Effector memory CD8-positive, alpha-beta T cell (primary cell): ENCODE measurements at places on chromosomes 1 and 21.

GRCh38 chr1:113226148-113226547, 153.2 kb downstream of the LRIG2 start:
- H3K27ac ChIP-seq, result no peak overlapping the region
- peaks cover 35% of the 10 kb centered on the region for H3K27me3 ChIP-seq
- no peaks in the 10 kb centered on the region for H3K36me3 ChIP-seq
- no peak overlapping the region for H3K4me3 ChIP-seq

- no peak for DNase-seq
- H3K27me3 ChIP-seq, result peaks cover 41% of the 10 kb centered on the region
- H3K27ac ChIP-seq, result no peak overlapping the region
- H3K36me3 ChIP-seq, result no peaks in the 10 kb centered on the region
These were observed 18.0 kb upstream of the LCE2D start for GRCh38 chr1:152645146-152645545.

GRCh38 chr1:158813164-158813563, 18.0 kb upstream of the MNDA start:
- peaks cover 8% of the 10 kb centered on the region for H3K27me3 ChIP-seq
- DNase-seq, result no peak
- peaks cover 3% of the 10 kb centered on the region for H3K4me1 ChIP-seq
- no peak overlapping the region for H3K4me3 ChIP-seq
- H3K36me3 ChIP-seq, result peaks cover 2% of the 10 kb centered on the region

DNA sequence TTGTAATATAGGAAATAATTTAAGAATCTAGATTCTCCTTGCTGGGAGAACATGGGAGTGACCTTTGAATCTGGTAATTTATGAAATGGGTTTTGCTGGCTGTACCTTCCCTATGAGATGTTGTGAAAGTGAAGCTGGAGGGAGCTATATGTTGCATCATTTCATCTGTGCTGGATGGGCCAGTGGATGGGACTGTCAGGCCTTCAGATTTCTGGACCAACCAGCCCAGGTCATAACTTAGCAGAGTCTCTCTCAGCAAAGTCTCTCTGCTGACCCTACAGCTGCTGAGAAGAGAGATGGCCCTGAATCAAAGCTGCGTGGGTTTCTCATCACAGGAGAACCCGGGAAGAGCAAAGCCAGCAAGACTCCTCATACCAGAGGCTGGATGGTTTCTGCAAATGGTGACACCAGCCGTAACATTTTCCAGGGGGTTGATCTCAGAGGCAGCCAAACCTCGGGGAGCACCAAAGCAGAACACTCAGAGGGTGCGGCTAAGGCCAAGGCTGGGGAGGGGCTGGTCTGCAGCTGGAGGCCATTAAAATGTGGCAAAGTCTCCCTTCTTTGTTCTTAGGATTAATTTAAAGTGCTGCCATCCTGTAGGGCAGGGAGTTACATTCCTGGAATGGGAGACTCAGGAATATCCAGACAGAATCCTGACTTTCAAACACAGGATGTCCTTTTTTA, 18.2 kb upstream of the PTGFRN start:
- no peaks in the 10 kb centered on the region for H3K36me3 ChIP-seq
- H3K4me3 ChIP-seq, result no peak overlapping the region
- no peaks in the 10 kb centered on the region for H3K4me1 ChIP-seq
- H3K27ac ChIP-seq, result no peak overlapping the region
- DNase-seq, result no peak
- H3K27me3 ChIP-seq, result peaks cover 45% of the 10 kb centered on the region

DNA sequence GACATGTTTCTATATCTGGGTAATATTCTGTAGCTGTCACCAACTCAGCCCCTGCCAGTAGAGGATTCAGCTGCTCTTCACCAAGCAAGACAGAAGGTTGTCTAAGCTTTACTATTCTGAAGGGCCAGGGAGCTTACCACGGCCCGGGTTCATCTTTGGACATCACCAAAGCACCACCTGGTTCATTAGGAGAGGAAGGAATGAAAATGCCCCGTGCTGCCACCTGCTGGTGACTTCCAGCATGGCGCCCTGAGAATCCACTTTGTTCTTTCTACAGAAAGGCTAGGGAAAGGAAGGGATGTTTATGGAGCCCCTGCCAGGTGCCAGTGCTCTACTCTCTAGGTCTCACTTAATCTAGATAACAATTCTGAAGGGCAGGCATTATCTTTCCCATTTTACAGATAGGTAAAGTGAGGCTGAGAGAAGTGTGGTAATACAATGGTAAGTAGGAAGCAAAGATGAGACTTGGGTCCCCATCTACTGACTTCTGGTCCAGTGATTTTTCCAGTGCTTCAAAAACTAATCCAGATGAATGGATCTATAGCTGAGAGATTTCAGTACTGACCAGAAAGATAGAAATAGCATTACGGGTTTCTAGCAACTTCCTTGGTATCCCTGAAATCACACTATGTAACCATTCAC, 79.5 kb downstream of the BEND5 start:
- no peak overlapping the region for H3K27ac ChIP-seq
- peak; percentile 14 for DNase-seq
- peaks cover 25% of the 10 kb centered on the region for H3K27me3 ChIP-seq
- H3K4me3 ChIP-seq, result no peak overlapping the region

DNA sequence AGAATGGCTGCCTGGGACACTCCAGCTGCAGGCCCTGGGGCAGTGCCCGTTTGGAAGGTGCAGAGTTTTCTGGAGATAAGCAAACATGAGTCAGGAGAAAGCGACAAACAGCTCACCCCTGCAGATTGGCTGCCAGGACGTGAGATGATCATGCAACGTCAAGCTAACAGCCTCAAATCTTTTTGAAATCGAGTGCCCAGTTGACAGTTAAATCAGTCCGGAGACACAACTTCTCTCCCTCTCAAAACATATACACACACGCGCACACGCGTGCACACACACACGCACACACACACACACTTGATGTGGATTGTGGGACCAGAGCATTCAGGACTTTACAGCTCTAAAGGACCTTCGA, 49.4 kb downstream of the TENT5C start:
- H3K36me3 ChIP-seq, result peaks cover 29% of the 10 kb centered on the region
- peaks cover 86% of the 10 kb centered on the region for H3K4me1 ChIP-seq
- H3K27me3 ChIP-seq, result no peaks in the 10 kb centered on the region
- peak overlapping the region; percentile 97 for H3K27ac ChIP-seq

DNA sequence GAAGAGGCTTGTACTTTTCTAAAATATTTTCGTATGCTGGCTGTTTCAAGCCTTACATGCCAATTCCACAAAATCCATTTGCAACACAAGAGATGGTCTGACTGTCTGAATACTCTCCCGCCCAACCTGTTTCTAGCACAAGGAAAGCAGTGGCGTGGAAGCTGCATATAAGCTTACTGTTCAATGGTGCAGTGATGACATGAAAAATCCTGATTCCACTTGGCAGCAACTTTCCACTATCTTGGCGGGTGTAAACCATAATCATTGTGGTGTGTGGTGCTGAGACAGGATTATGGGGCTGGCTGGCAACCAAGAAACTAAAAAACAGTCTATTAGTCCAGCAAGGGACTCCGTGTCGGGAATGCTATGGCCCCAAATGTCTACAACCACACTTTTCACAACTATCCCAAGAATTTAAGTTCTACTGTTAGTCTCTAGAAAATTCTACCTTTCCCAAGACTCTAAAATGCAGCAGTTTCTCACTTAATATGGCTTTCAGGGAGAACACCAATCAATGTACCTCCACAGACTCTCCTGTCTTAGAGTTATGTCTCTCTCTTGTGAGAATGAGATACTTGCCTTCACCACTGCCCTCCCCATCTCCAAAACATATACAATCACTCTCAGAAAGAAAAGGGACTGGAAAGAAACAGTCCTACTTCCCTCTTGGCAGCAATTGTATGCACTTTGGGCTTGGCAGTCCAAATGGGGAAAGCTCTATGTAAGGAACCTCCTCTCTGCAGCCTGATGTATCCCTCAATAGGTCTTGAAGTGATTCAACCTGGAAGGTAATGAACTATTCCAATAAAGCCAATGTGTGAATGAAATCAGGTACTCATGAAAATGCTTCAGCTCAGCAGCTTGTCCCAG, 9.5 kb downstream of the COLGALT2 start:
- H3K4me3 ChIP-seq, result no peak overlapping the region
- H3K27me3 ChIP-seq, result no peaks in the 10 kb centered on the region
- no peak overlapping the region for H3K27ac ChIP-seq
- no peaks in the 10 kb centered on the region for H3K36me3 ChIP-seq
- no peak for DNase-seq

DNA sequence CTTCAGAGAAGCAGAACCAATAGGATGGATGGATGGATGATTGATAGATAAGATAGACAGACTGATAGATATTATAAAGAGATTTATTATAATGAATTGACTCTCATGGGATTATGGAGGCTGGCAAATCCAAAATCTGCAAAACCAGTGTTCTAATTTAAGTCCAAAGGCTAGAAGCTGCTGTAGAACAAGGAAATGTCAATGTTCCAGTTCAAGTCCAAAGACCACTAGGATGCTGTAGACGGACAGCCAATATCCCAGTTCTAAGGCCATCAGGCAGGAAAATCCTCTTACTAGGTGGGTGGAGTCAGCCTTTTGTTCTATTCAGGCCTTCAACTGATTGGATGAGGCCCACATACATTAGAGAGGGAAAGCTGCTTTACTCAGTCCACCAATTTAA, 4.1 kb upstream of the SLC44A3 start:
- H3K27me3 ChIP-seq, result peaks cover 40% of the 10 kb centered on the region
- DNase-seq, result no peak
- H3K4me1 ChIP-seq, result no peaks in the 10 kb centered on the region
- no peak overlapping the region for H3K27ac ChIP-seq
- no peak overlapping the region for H3K4me3 ChIP-seq

DNA sequence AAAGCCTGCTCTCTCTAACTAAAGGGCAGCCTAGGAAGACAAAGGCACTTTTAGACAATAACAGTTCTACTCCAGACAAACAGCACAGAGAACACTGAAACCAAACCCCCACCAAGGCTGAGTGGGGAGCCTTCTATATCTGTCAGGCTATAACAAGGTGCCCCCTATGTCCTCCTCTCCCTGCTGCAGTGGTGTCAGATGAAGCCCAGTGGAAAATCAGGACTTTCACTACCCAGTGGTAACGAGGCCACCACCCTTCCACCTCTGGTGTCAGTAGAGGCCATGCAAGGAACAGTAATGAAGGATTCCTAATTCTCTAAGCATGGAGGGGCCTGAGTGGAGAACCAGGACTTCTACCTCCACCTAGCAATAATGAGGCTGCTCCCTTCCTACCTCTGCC, 83.7 kb downstream of the ZSWIM5 start:
- H3K36me3 ChIP-seq, result no peaks in the 10 kb centered on the region
- DNase-seq, result no peak
- H3K27me3 ChIP-seq, result no peaks in the 10 kb centered on the region
- H3K4me3 ChIP-seq, result peak overlapping the region; percentile 2
- H3K27ac ChIP-seq, result no peak overlapping the region

DNA sequence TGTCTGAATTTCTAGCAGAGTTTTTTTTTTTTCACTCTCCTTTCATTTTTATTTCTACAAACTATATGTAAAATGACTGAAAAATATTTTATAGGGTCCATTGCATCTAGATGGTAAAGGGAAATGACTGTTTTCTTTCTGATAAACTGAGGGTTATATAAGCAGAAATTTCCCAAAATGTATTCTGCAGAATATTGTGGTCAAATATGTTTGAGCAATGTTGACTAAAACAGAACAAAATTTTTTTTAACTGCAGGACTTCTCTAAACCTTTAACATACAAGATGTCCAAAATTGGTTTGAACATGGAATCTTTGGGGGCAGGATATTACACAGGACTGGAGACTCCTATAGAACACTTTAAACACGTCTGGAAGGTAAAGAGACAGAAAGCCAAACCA, 190.5 kb downstream of the TOMM20 start:
- no peak overlapping the region for H3K27ac ChIP-seq
- no peaks in the 10 kb centered on the region for H3K4me1 ChIP-seq
- H3K36me3 ChIP-seq, result no peaks in the 10 kb centered on the region
- no peak for DNase-seq
- H3K4me3 ChIP-seq, result no peak overlapping the region

DNA sequence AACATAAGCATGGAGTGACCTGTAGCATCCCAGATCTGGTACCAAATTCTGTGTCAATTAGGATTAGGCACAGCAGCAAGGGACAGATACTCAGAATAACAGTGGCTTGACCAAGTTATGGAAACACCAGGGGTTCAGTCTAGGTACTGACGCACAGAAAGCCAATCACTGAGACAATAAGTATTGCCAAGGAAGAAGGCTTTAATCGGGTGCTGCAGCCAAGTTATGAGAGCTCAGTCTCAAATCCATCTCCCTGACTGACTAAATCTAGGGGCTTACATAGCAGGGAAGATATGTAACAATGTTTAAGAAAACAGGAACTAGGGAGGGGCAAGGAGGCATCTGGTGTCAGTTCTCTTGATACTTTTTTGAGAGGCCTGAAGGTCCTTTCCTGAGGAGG, 39.6 kb upstream of the CTBS start:
- H3K36me3 ChIP-seq, result no peaks in the 10 kb centered on the region
- H3K4me1 ChIP-seq, result no peaks in the 10 kb centered on the region
- peaks cover 8% of the 10 kb centered on the region for H3K27me3 ChIP-seq
- no peak overlapping the region for H3K27ac ChIP-seq

GRCh38 chr1:99661780-99662179, 15.9 kb downstream of the PALMD start:
- DNase-seq, result no peak
- H3K36me3 ChIP-seq, result no peaks in the 10 kb centered on the region
- no peak overlapping the region for H3K4me3 ChIP-seq
- H3K27ac ChIP-seq, result no peak overlapping the region
- no peaks in the 10 kb centered on the region for H3K4me1 ChIP-seq

DNA sequence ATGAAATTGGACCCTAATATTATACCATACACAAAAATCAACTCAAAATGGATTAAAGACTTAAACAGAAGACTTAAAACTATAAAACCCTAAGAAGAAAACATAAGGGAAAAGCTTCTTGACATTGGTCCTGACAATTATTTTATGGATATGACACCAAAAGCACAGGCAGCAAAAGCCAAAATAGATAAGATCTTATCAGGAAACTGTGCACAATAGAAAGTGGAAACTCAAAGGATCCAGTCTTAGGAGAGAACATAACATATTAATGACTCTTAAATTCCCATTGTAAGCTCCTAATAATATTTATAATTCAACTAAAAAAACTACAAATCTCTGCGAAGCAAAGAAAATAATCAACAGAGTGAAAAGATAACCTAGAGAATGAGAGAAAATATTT, 39.8 kb downstream of the RGS13 start:
- H3K4me1 ChIP-seq, result no peaks in the 10 kb centered on the region
- H3K4me3 ChIP-seq, result no peak overlapping the region
- no peak for DNase-seq
- H3K27me3 ChIP-seq, result peaks cover 9% of the 10 kb centered on the region
- no peak overlapping the region for H3K27ac ChIP-seq

- H3K27ac ChIP-seq, result peak overlapping the region; percentile 88
- DNase-seq, result no peak
- peaks cover 82% of the 10 kb centered on the region for H3K4me1 ChIP-seq
- no peaks in the 10 kb centered on the region for H3K27me3 ChIP-seq
- H3K4me3 ChIP-seq, result peak overlapping the region; percentile 73
- H3K36me3 ChIP-seq, result peaks cover 7% of the 10 kb centered on the region
These were observed 4.1 kb downstream of the CD84 start for GRCh38 chr1:160575112-160575664.
